ENCODE measurements at places on chromosomes 6 and 20. TPM values are rescaled to one million over a fixed set of nuclear protein-coding genes. Genes with fewer than 3 reads are reported as not detected.
A peak's percentile ranks its signal among the peaks of the same experiment; 100 is the strongest.

DNA sequence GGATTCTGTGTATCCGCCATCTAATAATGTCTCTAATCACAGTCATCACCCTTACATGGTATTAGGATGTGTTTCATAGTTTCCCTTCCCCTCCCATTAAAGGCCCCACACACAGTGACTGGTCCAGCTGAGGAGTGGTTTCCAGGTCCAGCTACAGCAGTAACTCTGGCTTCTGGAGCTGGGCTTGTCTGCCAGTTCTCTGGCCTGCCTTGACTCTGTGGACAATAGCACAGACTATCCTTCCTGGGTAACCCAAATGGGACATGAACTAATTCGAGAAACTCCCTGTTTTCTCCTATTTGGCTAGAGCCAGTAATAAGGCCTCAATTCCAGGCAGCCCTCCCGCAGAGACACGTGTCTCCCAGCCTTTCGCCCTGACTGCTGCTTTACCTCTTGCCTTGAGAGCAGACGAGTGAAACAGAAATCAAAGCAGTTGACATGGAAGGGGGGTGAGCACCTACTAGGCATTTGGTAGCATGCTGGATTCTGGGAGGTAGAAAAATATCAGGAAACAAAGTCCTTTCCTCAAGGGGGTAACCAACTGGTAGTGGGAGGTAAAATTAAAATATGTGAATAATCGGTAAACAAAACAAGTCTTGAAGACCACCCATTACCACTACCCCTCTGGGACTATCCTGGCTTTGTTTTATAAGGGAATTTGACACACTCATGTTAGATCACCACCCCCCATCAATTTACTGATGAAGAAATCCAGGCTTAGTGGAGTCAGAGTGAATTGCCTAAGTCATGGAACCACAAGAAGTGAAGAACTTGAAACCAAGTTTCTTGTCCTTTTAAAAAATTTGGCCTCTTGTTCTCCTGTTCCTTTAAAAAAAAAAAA is 1.2 kb downstream of the TRAF3IP2 start:
- peak; percentile 35 for DNase-seq
- H3K27ac ChIP-seq: peak overlapping the region; percentile 98
- peaks cover 49% of the 10 kb centered on the region for H3K4me1 ChIP-seq
- peaks cover 42% of the 10 kb centered on the region for H3K36me3 ChIP-seq
- H3K27me3 ChIP-seq: no peaks in the 10 kb centered on the region

FAM162B gene
- total RNA-seq: not detected

GRCh38 chr6:55866128-55866527 is 9.3 kb downstream of the BMP5 start:
- H3K4me1 ChIP-seq: peaks cover 42% of the 10 kb centered on the region
- no peak overlapping the region for H3K4me3 ChIP-seq
- peak overlapping the region; percentile 36 for H3K27ac ChIP-seq
- peaks cover 6% of the 10 kb centered on the region for H3K36me3 ChIP-seq

GRCh38 chr6:149717255-149717587 is 680 bp downstream of the LATS1 start:
- peaks cover 17% of the 10 kb centered on the region for H3K36me3 ChIP-seq
- no peaks in the 10 kb centered on the region for H3K27me3 ChIP-seq
- H3K4me3 ChIP-seq: peak overlapping the region; percentile 95
- no peaks in the 10 kb centered on the region for H3K4me1 ChIP-seq
- H3K27ac ChIP-seq: peak overlapping the region; percentile 86
- DNase-seq: no peak

- H3K4me1 ChIP-seq: peaks cover 28% of the 10 kb centered on the region
- peak; percentile 20 for DNase-seq
- H3K4me3 ChIP-seq: no peak overlapping the region
Measured at GRCh38 chr6:95596021-95596420, 18.7 kb downstream of the MANEA start.

DNA sequence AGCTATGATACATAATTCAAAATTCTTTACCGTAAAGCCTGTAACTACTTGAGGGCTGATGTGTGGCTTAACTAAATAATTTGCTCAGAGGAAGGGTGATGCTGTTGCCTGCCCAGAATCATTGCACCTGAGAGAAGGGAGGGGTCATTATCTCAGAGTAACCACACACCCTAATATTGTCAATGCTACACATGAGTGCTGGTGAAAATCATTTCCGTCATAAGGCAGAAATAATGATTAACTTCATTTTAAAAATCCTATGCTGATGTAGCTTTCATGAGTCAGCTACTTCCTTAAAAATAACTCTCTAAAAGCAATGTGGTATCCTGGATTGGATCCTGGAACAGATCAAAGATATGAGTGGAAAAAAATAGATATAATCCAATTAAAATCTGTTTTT is 146.4 kb upstream of the FAM83B start:
- no peaks in the 10 kb centered on the region for H3K36me3 ChIP-seq
- no peak for DNase-seq
- no peaks in the 10 kb centered on the region for H3K27me3 ChIP-seq
- peak overlapping the region; percentile 77 for H3K27ac ChIP-seq

GRCh38 chr6:98971303-98971702 is 23.6 kb upstream of the FBXL4 start:
- H3K27ac ChIP-seq: no peak overlapping the region
- no peaks in the 10 kb centered on the region for H3K4me1 ChIP-seq
- H3K36me3 ChIP-seq: peaks cover 4% of the 10 kb centered on the region
- no peak for DNase-seq
- no peaks in the 10 kb centered on the region for H3K27me3 ChIP-seq

COL21A1 gene
- 1.8 TPM for total RNA-seq

SRSF12 gene
- 1.7 TPM for total RNA-seq

DNA sequence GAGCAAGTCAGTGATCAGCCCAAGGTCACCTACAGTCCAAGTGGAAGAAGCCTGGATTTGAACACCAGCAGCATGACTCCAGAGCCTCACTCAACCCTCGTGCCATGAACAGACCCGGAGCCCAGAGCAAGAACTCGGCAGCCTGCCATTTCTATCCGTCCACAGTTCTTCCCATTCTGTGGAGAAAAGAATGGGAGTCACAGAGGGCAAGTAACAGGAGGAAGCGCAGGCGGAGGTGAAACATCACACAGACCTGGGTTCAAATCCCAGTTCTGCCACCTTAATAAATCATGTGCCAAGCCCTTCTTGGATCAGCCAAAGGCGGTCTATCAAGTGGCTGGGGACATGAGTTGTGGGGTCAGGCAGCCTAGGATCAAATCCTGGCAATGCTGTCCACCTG is 4.3 kb downstream of the PREX1 start:
- H3K4me3 ChIP-seq: no peak overlapping the region
- H3K27ac ChIP-seq: no peak overlapping the region
- peaks cover 6% of the 10 kb centered on the region for H3K27me3 ChIP-seq
- no peak for DNase-seq
- H3K36me3 ChIP-seq: peaks cover 2% of the 10 kb centered on the region
- no peaks in the 10 kb centered on the region for H3K4me1 ChIP-seq

DNA sequence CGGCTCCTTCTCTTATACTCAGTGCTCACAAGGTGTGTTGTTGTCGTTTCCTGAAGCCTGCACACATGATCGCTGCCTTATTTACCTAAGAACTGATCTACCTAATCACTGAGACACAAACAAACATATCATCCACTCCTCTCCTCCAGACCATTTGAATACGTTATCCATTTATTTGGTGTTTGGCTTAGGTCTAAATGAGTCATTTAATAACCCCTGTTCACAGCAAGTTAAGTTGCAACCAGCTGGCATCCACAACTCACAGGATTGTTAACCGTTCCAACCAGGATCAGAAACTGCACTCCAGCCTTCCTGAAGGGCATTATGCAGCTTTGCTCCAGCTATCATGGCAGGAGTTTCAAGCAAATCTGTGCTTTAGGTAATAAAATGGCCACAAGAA is 511.1 kb upstream of the MAP3K7 start:
- no peaks in the 10 kb centered on the region for H3K36me3 ChIP-seq
- no peaks in the 10 kb centered on the region for H3K27me3 ChIP-seq
- no peak for DNase-seq
- no peak overlapping the region for H3K27ac ChIP-seq

GRCh38 chr20:36519944-36520343 is 21.4 kb upstream of the MYL9 start:
- H3K27me3 ChIP-seq: no peaks in the 10 kb centered on the region
- H3K4me3 ChIP-seq: no peak overlapping the region
- no peak for DNase-seq
- H3K27ac ChIP-seq: no peak overlapping the region
- H3K4me1 ChIP-seq: no peaks in the 10 kb centered on the region
- H3K36me3 ChIP-seq: peaks cover 5% of the 10 kb centered on the region

DNA sequence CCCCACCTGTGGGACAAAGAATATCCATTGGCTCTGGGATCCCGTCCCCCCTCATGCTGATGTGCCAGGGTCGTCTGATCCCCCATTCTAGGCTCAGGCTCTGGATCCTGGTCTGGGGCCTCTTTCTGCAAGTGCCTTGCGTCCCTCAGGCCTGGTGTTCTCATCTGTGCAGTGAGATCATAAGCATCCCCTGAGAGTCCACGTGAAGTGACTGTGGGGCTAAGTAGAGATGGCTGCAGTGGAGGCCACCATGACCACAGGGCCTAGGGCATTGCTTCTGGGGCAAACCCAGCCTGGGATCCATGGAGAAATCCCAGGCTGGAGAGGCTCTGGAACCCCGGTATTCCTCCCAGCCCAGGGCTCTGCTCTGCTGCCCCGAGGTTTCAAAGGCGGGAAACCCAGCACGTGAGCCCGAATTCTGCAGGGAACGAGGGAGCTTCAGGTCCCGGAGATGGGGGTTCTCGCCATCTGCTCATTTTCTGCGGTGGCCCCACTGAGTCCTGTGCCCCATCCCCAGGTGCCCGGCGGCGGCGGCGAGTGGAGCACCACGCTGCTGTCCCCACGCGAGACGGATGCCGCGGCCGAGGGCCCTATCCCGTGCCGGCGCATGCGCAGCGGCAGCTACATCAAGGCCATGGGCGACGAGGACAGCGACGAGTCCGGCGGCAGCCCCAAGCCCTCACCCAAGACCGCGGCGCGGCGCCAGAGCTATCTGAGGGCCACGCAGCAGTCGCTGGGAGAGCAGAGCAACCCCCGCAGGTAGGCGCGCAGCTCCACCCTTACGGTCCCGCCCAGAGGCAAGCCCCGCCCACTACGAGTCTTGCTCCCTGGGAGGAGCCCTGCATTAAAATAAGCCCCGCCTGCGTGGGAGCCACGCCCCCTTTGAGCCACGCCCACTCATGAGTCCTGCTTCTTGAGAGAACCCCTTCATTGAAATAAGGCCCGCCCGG is 105.5 kb upstream of the MYL9 start:
- no peaks in the 10 kb centered on the region for H3K36me3 ChIP-seq
- H3K4me1 ChIP-seq: no peaks in the 10 kb centered on the region
- peaks cover 37% of the 10 kb centered on the region for H3K27me3 ChIP-seq
- DNase-seq: peak; percentile 44

DDX43 gene
- 11.4 TPM for total RNA-seq

DNA sequence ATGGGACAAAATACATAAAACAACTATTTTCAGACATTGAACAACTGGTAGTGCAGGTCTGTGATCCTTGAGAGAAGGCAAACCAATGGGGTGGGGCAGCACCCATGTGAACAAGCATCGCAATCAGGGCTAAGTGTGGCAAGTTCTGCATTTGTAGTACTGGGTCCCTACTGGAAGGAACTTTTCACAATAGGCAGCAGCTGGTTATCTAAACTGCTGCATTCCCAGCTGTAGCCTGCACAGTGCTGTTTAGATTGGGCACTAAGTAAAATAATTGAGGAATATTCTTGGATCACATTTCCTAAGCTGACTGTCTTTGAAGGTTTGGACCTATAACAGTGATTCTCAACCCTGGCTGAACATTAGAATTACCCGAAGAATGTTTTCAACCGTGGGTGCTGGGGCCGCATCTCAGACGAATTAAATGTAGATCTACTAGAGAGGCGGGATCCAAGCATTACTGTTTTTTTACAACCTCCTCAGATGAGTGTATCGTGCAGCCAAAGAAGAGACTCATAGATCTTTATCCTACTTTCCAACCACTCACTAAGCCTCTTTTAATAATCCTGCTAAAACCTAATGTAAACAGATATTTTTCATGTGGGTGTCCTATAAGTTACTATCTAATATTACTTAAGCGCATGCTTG is 12.4 kb upstream of the MAP3K4 start:
- no peak for DNase-seq
- H3K36me3 ChIP-seq: no peaks in the 10 kb centered on the region

All from Calu3 (cell line).